ENCODE measurements at places on chromosomes 12 and 14.

DNA sequence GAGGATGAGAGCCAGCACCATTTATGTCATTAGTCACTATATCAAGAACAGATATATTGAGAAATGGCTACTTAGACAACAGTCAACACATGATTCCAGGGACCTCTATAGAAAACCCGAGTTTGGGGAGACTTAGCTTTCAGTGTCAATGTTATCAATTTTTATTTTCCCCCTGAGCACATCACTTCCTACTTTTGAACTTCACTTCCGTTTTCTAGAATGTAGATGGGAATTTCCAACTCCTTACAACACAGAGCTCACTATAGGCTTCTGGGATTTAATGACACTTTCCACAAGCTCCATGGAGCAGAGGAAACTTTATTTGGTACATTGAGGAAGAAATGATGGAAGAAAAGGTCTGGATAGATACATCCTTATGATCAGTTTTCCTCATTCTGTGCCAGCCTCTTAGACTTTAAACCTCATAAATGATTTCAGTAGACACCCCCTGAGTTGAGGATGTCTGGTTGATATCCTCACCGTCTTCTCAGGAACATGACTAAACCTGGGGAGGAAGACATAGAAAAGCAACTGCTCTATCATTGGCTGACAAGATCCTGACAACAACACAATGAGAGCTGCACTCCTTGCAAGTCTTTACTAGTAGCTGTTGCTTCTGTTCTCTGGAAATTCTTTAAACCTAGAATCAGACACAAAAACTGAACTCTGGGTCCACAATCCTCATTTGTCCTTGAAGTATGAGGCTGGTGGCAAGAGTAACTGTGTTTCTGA lies 449.4 kb upstream of the OR4E1 start:
- no peak for DNase-seq

GRCh38 chr12:122979908-122980182 lies 636 bp upstream of the ARL6IP4 start:
- DNase-seq: no peak

GRCh38 chr12:67969134-67969802 lies 20.0 kb upstream of the IFNG-AS1 start:
- no peak for DNase-seq

DNA sequence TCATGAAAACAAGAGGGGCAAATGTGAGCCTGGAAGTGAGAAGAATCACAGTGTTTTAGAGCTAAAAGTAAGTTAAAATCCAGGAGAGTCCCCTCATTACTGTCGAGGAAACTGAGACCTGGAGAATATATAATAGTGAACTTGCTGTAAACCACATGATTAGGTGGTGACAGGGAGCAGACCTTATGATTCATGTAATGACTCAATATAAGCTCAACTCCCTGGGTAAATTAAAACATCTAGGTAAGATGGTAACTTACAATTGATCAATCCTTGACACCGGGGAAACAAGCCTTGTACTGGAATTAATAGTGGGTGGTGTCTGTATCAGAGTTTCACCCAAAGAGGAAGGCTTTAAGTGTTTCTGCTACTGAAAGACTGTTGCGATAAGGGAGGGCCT lies 269.3 kb downstream of the SNAPC1 start:
- no peak for DNase-seq

DNA sequence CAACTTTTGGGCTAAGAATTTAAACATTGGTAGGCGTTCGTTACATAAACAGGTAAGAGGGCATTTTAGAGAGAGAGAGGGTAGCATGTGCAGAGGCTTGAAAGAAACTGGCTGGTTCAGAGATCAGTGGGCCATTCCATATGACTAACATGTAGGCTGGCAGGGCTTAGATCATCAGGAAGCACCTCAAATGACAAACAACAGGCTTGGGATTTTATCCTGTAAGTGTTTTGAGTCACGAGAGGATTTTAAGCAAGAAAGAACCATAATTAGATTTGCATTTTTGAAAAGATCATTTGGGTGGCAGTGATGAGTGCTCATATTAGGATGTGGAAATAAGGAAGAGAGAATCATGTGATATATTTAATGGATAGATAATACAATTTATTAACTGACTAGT lies 8.7 kb upstream of the PLEKHA5 start:
- DNase-seq: no peak

DNA sequence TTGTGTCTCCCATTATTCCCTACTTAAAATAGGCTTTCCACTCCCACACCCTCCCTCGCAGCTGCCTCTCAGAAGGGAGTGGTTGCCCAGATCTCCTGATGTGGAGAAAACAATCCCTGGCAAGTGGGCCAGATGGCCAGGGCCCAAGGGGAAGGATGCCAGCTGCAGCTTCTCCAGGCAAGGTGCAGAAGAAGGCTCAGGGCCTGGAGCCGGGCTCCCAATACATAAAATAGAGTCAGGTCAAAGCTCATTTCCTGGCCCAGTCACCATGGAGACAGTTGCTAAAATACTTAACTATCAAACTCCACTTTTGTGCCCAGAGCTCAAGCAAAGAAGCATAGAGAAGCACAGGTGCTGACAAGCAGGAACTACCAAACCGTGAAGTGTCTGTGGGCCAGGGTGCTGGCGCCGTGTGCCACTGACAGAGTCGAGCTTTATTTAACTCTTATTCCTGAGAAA lies 45.7 kb upstream of the ITPR2 start:
- DNase-seq: no peak

- DNase-seq: no peak
Observed at GRCh38 chr12:3165078-3165980, 88.2 kb downstream of the TSPAN9 start.

GRCh38 chr12:44127966-44128710 lies 292.3 kb downstream of the TMEM117 start:
- DNase-seq: no peak

DNA sequence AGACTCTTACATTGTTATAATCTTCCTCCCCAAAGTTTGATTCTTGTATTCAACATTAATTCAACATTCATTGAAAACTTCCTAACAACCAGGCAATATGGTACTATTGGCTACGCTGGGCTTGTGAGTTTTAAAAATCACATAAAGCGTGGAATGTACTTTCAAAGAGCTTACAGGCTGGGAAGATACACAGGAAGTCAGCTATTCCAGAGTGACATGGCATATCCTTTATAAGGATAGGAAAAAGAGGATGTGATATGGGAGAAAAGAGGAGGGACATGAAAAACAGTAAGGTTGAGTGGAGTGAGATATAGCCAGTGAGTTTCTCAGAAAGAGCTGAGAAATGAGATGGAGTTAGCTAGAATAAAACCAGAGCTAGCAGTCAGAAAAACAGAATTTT lies 103.6 kb upstream of the ATF7IP start:
- no peak for DNase-seq

GRCh38 chr12:69688471-69689427 lies 10.4 kb downstream of the BEST3 start:
- DNase-seq: peak; percentile 95

DNA sequence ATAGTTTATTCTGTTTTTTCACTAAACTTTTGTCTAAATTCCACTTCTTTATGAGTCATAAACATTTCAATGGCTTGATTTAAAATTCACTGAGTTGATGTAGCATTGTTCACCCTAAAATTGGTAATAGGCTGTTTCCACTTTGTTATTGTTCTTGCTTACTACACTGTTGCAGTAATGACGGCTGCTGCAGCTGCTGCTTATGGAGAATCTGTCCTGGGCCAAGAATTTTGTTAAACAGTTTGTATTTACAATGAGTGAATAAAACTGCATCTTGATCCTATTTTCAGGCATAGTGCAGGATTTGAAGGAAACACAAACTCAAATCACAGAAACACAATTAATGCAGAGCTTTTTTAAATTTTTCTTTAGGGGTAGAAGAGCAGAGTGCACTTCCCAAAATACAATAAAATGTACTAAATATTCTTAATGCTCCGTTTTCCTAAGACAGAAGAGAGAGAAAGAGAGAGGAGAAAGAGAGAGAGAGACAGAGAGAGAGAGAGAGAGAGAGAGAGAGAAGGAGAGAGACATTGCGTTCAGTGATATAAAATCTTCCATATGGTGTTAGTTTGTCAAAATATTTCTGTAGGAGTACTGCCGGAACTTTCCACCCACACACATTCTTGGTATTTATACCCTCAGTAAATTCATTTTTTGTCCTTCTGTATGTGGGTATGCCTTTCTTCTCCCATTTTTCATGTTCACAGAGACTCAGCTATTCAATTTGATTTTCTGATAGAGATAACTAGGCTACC lies 266.4 kb downstream of the LRFN5 start:
- DNase-seq: no peak

DNA sequence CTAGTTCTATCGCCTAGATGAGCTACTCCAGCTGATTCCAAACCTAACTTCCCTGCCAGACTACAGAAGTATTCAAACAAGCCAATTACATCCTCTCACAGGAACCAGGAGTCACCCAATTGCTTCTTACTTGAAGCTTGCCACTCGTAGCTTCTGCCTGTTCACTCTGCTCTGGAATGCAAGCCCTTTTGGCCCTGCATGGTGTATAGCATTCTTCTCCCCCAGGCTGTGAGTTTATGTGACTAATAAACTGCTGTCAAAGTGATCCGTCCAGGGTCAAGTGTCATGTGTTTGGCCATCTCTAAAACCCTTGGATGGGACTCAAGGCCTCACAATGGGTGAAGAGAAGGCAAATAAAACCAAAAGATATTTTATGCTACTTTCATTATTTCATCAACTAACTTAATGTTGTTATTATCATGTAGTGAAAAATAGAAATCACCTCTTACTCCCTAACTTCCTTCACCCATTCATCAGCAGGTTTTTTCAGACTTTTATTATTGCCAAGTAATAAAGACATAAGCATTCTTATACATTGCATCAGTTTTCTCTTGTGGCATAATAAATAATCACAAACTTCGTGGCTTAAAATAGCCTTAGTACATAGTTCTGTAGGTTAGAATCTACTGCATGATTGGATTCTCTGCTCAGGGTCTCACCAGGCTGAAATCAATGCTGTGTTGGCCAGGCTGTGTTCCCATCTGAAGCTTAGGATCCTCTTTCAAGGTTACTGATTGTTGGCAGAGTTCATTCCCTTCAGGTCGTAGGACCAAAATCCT lies 1981.7 kb upstream of the FLRT2 start:
- no peak for DNase-seq

- DNase-seq: no peak
Observed at GRCh38 chr12:1811281-1811947, 9.0 kb upstream of the LRTM2 start.

- DNase-seq: no peak
Observed at GRCh38 chr12:84803661-84804060, 108.9 kb downstream of the SLC6A15 start.

DNA sequence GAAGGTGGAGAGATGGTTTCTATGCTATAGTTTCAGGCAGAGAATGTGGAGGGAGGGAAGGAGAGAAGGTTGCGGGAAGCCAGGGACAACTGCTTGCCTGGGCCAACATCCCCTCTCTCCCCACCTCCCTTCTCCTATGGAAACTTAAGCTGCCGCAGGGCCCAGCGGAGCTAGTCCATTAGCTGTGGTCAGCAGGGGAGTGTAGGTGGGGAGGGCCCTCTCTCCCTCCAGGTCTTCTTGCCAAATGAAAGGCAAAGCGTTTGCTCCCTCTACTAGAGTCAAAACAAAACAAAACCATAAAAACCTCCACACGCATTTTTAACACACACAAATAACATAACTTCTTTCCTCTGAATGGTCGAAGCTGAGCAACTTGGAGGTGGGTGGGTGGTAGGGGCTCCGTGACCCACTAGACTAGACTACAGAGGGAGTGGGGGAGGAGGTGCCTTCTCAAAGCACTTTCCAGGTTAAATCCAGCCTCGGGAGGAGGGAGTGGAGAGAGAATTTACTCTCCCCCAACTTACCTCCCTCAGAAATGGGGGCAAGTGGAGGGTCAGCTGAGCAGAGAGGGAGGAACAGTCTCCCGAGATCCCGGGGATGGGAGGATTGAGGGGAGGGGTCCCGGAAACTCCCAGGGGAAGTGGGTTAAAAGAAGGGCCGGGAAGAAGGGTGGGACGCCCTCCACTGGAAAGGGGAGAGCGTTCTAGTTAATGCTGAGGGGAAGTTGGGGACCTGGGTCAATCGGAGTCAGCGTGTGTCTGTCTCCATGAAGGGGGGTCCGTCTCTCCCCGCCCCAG lies 4.6 kb upstream of the CACNB3 start:
- DNase-seq: no peak

GRCh38 chr14:23631702-23632460 lies 4.3 kb upstream of the DHRS2 start:
- DNase-seq: peak; percentile 55

- DNase-seq: no peak
Observed at GRCh38 chr14:84591827-84592445, 938.0 kb upstream of the FLRT2 start.

- DNase-seq: no peak
Observed at GRCh38 chr12:85509081-85509856, 229.2 kb downstream of the ALX1 start.

DNA sequence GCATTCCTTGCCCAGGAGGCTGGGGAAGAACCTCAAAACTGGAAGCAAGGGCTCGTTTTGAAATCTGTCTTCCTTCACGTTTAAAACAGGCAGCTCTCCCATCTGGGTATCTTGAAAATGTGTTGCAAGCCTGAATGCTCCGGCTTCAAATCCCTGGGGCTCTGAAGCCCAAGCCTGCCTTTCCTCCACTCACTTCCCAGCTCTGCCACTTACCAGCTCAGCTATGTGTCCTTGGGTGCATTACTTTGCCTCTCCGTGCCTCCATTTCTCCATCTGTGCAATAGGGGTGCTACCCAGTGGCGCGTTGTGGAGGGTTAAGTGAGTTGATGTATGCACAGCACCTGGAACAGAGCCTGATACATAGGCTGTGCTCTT lies 97.6 kb downstream of the GCH1 start:
- no peak for DNase-seq

DNA sequence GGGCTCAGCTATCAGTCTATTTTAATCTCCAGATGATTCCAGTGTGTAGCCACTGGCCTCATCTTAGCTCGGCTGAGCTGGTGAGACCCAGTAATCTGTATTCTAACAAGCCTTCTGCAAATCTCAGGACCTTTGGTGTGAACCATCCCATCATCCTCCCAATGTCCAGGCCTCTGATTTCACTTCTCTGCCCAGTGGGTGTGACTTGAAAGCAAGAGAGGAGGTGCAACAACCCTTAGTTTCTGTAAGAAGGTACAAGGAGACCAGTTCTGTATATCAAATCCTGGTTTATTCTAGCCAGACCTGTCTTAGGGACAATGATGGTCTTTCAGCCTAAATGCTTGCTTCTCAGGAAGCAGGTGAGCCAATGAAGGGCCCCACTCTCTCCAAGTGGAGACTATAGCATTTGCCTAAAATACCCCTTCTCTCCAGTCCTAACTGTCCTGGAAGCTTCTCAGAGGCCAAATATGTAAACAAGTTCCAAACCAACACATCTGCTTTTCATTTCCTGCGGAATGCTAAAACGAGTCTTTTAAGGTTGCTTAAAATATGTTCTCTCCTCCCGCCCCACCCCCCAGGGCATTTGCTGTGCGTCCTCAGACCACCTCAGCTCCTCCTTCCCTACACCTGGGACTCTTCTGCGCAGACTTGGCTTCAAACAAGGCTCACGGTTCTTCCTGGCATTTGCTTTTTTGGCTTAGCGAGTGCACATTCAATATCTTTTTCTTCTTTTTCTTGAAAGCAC lies 78.4 kb upstream of the FUT8 start:
- DNase-seq: no peak

DNA sequence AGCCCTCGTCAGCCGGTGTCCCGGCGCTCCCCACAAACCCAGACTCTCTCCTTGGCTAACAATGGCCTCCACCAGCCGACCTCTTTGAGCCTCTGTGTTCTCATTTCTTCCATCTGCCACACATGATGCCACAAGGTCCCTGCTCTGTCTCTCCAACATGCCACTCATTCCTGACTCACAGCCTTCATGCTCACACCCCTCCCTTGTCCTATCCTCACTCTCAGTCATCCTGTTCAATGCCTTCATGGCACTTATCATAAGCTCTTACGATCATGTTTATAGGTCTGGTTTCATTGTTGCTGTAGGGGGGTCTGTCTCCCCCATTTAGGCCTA lies 9.6 kb upstream of the SERPINA11 start:
- DNase-seq: no peak

Measured in SW 1271 (cell line).